Activated CD4-positive, CD25-positive, alpha-beta regulatory T cell (primary cell): ENCODE measurements at places on chromosomes 2 and 18.

- no peak for DNase-seq
Measured at GRCh38 chr18:54647176-54647575, 56.1 kb downstream of the DYNAP start.

DNA sequence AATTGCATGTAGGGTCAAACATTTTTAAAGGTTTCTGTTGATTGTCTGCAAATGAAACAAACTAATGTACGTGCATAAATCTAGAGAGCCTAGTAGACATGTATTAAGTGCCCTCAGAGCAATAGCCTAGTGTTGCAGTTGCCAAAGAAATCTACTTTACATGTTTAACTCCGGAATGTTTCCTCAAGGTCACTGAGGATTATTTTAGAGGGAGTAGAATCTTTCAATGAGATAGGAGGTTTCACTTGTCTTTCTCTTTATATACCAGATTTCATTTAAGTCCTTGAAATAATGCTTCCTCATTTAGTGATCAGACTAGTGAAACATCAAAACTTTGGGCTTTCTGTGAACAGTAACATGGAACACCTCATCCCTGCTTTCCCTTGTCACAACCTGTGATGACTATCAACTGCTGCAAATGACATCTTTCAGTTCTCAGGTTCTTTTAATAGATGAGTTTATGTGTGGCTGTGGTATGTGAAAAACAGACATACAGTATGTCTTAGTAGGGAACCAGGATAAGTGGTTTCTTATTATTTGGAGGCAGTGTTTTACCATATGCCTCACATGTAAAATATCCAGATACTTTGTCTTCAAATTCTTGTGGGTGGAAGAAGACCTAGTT lies 5.5 kb downstream of the UBE2E3 start:
- no peak for DNase-seq

GRCh38 chr2:40466332-40466906 lies 14.5 kb upstream of the SLC8A1 start:
- DNase-seq = no peak

DNA sequence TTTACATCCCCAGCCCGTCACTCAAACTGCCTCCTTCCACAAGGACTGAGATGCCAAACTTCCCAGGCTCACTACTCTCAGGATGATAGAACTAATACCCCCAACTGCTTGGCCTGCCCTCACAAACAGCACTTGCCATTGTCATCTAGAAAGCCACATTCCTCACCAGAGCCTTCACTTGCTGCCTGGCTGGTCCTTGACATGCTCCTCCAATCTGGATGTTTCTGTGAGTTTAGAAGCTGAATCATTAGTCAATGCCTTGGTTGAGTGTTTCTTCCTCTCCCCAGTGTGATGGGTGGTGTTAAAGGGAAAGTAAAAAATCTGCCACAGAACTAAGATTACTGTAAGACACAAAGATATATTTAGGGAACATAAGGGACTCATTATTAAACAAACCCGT lies 52.5 kb downstream of the MARCHF4 start:
- no peak for DNase-seq

DNA sequence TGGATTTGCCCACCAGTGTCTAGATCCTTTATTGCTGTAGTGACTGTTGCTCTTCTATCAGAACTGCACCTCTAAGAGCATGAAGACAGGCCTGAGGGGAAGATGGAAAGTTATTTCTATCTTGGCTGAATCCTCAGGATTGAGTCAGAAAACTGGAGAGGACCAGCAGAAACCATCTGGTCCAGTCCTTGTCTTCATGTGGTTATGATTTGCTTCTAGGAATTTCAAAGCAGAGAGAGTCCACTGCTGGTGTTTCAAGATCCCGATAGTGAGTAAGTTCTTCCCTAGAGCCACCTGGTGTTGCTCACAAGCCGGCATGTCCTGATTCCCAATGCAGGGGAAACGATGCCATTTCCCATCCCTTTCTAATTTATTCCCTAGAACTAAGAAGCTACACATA lies 84.2 kb downstream of the NCKAP5 start:
- no peak for DNase-seq

DNA sequence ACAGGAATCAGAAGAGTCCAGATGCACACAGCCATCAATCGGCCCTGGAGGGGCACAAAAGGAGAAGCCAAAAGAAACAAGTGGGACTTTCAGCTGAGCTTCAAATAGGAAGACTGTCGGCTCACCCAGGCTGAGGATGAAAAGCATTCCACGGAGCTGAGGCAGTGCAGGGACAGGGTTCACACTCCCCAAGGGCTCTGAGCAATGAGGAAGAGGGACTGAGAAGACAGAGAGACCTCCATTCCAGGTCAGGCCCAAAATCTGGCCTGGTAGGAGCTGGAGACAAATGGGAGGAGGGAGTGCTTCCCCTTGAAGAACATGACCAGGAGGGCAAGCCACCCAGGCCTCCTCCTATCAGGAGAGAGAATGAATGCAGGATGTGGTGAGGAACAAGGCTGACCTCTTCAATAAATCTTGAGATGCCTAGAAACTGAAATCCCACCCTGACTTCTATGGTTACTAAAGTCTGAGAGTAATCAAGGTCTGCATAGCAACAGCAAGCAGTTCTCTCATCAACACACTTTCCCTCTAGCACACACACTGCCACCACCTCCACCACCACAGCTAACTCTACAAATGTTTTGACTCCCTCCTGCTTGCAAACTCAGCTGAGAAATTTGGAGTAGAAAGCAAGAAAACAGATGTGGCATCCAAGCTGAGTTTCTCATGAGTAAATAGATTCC lies 434.4 kb downstream of the TNS1 start:
- no peak for DNase-seq

GRCh38 chr2:149100739-149101699 lies 62.5 kb downstream of the LYPD6B start:
- no peak for DNase-seq

DNA sequence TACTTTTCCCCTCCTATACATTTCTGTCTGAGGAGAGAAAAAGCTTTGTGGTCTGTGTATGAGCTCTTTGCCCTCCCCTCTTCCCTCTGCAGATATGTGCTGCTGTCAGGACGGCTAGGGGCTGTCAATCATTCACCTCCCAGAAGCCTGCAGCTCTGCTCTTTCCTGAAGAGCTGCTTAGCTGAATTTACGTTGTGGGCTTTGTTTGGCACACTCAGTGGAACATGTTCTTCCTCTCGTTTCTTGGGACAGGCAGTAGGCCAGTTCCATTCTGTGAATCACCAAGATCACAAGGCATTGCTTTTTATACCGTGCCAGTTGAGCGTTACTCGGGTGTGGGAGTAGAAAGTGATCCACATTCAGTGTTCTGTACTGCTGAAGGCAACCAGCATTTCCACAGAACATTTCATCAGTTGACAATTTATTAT lies 136.7 kb downstream of the LAMA3 start:
- DNase-seq = no peak

DNA sequence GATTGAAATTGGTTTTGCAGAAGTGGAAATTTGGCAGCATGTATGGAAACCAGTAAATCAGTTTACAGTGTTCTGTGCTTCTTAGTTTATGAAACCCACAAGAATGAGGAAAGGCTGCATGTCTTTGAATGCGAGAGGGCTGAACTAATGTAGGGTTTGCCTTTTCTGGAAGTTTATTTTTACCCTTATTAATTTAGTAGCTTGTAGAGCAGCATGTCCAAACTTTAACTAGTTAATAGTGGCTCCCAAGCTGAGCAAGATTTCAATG lies 50.4 kb downstream of the LDLRAD4 start:
- DNase-seq = no peak
